NK-92 treated with Interleukin-12 subunit alpha and Interleukin-12 subunit beta, amount 100 ng/mL, for 24 hours (cell line): ENCODE measurements at places on chromosomes 1 and 21.

DNA sequence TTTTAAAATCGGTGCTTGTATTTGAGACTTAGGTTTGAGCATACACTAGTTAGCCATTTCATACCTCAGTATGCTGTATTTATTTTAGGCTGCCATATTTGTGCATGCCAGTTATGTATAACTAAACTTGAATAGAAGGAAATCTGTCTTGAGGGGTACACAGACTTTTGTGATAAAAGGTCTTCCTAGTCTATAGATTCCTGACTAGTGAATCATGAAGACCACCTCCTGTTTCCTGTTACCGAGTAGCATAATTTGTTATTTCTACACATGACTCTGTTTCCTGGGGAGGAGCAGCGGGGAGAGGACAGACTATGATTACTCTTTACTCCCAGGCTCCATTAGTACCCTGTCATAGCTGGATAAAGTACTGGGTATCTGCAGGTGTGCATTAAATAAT lies 316.8 kb upstream of the SNX7 start:
- DNase-seq, result no peak

DNA sequence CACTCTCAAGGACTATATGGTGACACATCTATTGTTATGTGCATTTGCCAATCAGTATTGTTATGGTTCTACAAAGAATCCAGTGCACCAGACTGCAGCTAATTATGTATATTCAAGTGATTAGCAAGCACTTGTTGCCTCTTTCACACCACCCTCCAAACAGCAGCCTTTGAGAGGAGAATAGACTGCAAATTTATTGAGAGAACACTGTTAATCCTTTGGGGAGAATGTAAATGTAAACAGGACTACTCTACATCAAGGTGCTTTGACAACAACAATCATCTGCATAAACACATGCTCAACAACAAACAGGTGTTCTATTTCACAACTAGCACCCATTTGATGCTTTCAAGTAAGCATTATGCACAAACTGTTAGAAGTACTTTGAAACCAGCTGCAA lies 117.4 kb downstream of the AKT3 start:
- no peak for DNase-seq

- no peak for DNase-seq
These were observed 95.3 kb downstream of the COP1 start for GRCh38 chr1:176111835-176112234.

- DNase-seq, result no peak
These were observed 473.2 kb downstream of the DSCAM start for GRCh38 chr21:40373761-40374160.

DNA sequence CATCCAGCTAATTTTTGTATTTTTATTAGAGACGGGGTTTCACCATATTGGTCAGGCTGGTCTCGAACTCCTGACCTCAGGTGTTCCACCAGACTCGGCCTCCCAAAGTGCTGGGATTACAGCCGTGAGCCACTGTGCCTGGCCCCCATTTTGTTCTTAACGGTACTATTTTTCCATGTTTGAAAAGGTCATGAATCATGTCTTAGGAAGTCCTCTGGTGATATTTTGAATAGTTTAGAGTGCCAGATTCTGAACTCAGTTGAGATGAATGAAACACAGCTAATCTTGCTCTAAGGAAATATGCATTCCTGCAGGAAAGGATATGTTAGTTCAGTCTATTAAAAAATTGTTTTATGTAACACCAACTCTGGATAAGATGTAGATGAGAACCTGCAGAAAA lies 62.6 kb upstream of the ATP2B4 start:
- no peak for DNase-seq
